Naive thymus-derived CD4-positive, alpha-beta T cell (primary cell): ENCODE measurements at places on chromosomes 2 and 18. TPM values are rescaled to one million over a fixed set of nuclear protein-coding genes. Genes with fewer than 3 reads are reported as not detected.

DNA sequence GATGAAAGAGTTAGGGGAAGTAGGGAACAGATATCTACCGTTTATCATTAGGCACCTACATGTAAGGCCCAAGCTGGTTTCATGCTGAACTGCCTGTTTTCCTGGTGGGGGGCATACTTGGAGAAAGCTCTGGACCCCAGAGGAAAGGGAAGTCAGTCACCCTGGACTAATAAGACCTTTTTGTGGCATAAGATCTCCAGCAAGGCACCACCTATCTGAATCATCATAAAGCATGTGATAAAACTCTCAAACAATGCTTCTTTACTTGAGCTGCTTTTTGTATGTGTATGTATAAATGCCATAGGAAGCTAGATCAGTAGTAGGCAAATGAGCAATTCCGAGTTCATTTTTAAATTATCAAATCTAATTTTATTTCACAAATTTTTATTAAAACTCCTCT lies 104.8 kb downstream of the TANC1 start:
- DNase-seq, result no peak

DNA sequence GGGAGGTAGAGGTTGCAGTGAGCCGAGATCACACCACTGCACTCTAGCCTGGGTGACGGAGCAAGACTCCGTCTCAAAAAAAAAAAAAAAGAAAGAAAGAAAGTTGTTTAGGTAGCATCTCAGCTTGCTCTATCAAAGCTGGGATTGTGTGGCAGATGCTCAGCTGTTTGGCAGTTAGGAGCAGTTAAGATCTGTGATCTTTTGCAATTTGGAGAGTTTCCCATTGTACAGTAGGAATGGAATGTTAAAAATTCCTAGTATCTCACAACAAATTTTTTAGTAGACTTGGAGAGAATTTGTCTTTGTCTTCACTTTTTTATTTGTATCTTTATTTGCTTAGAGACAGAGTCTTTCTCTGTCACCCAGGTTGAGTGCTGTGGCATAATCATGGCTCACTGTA lies 122.9 kb upstream of the UNC80 start:
- no peak for DNase-seq

DNA sequence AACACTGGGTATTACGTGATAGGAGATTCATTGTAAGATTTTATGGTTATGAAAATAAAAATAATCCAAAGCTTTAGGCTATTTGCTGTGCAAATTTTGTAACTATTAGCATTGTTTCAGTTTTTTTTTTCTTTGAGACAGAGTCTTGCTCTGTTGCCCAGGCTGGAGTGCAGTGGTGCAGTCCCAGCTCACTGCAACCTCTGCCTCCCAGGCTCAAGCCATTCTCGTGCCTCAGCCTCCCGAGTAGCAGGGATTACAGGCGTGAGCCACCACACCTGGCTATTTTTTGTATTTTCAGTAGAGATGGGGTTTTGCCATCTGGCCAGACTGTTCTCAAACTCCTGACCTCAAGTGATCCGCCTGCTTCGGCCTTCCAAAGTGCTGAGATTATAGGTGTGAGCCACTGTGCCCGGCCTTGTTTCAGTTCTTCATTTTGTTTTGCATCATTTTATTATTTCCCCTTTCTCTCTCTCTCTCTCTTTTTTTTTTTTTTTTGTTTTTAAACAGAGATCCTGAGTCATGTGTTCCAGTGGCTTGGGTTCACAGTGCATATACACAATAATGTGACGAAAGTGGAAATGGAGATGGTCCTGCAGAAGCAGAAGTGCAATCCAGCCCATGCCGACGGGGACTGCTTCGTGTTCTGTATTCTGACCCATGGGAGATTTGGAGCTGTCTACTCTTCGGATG lies 25.8 kb downstream of the CASP10 start:
- DNase-seq, result no peak

GRCh38 chr2:27296481-27296880 lies 11.8 kb downstream of the UCN start:
- DNase-seq, result no peak

DNA sequence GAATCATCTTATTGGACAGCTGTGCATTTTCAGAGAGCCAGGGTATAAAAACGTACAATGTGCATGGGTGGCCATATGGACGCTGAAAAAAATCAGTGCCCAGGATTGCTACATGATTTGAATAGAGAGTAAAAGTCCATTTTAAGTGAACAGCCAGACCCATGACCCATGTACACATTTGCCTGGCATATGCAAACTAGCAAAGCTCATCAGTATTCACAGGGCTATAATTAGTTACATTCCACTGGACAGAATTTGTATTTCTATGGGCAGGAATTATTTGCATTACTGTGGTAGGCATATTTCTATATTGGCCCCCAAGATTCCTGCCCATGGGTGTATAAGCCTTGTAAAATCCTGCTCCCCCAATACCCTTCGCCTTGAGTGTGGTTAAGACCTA lies 78.8 kb downstream of the PTH2R start:
- DNase-seq, result no peak

DNA sequence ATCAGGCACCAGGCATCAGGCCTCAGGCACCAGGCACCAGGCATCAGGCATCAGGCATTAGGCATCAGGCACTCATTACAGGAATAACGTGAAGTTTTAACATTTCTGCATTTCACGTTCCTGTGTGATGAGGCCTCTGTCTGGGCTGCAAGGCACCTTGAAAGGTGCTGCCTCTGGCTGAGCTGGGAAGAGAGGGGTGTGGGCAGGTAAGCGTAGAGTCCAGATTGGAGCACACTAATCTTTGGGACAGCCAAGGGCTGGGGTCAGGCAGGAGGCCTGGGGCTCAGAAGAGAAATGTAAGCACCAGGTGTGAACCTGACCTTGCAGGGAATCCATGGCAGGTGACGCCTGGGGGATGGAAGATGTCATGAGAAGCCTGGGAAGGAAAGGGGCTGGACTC lies 25.3 kb upstream of the SNTG2 start:
- no peak for DNase-seq

DNA sequence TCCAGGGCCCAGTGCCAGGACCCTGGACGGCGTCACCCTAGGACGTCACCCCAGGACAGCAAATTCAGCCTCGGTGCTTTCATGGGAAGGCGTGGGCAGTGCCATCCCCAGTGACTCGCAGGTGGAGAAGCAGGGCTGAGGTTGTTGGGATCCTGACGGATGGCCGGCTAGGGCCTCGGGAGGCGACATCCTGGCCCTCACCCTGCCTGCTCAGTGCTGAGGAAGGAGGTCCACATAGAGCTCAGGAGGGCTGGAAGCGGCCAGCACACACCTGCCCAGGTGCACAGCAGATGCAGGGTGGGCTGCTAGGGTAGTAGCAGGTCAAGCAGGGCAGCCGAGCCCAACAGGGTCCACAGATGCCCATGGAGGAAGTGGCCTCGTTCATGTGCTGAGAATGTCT lies 482.0 kb upstream of the SALL3 start:
- DNase-seq, result no peak

GRCh38 chr2:157777427-157777826 lies 98.7 kb downstream of the ACVR1 start:
- DNase-seq, result peak; percentile 42

- no peak for DNase-seq
These were observed 22.9 kb upstream of the ABCA12 start for GRCh38 chr2:215161301-215161829.

GRCh38 chr2:23399674-23400261 lies 14.8 kb downstream of the KLHL29 start:
- DNase-seq, result no peak

The ACVR1C gene
- total RNA-seq, result 8.9 TPM

The CPLX4 gene
- total RNA-seq, result not detected in 2 replicates

The GPC1 gene
- total RNA-seq, result 1.3 TPM
